ENCODE measurements at places on chromosomes 5 and 9.

GRCh38 chr5:151758141-151758429 lies 346 bp downstream of the ATOX1 start:
- DNase-seq, result no peak

- no peak for DNase-seq
Observed at GRCh38 chr9:96688187-96688586, 33.1 kb upstream of the PRXL2C start.

DNA sequence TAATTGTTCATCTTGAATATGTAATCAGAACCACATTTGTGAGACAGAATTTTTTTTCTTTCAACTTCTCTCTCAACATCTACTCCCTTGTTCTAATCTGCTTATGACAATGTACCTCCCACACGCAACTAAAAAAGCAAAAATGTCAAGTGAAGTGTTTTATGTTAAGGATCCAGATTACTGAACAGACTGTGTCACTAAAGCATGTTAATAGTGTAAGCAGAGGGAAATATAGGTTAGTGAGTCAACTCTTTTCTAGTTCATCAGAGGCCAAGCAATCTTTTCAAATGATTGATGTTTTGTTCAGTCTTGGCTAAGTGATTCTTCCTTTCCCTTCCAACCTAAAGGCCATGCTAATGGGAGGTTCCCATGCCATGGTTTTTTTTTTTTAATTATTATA lies 34.7 kb upstream of the IDNK start:
- DNase-seq, result no peak

GRCh38 chr5:36642089-36642488 lies 35.7 kb downstream of the SLC1A3 start:
- DNase-seq, result no peak

DNA sequence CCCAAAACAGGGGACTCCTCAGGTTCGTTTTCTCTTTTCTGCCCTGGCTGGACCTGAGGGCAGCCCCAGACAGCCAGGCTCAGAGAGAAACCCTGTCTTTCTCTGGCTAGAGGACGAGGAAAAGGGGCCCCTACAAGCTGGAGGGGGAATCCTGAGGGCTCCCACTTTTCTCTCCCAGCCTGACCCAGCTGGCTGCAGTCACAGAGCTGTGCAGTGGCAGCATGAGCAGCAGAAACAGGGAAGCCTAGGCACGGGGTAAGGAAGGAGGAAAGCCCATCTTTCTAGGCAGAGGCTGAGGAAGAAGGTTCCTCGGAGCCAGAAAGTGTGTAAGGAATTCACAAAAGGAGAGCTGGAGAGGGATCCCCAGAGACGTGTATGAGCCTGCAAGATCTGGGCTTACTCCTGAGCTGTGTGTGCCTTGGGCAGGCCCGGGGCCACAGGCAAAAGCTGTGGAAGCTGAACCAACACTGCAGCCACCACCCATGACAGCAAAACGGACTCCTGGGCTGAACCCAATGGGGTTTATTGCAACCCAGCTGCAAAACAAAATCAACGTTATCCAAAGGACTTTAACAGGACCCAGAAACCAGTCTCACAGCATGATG lies 16.2 kb downstream of the CAMSAP1 start:
- DNase-seq, result no peak

DNA sequence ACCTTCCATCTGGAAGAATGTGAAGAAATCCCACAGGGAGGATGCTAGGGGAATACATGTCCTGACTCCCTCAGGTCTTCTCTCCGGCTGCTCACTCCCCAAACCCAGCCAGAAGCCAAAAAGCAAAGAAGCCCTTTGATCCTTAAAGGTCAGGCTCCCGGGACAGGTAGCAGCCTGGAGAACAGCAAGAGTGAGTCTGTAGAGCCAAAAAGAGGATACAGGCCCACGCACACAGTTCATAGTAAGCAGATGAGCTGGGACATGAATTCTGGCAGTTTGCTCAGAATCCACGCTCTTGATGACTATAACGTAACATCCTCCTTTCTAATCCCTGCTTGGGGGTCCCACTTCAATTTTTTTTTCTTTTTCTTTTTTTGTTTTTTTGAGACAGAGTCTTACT lies 72.0 kb upstream of the SLC44A1 start:
- no peak for DNase-seq

DNA sequence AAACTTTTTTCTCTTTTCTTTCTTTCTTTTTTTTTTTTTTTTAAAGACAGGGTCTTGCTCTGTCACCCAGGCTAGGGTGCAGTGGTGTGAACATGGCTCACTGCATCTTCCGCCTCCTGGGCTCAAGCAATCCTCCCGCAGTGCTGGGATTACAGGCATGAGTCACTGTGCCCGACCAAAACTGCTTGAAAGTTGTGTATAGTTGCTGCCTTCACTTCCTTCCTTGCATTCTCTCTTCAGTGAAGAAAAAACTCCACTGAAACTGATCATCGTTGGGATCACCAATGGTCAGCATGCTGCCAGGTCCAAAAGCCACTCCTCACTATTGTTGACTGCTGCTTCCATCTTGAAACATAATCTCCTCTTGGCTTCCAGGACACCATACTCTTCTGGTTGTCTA lies 66.6 kb upstream of the CTNNA1 start:
- DNase-seq, result no peak

GRCh38 chr5:20266066-20266465 lies 278.1 kb upstream of the CDH18 start:
- no peak for DNase-seq

- no peak for DNase-seq
Observed at GRCh38 chr5:17204133-17204489, 13.3 kb upstream of the BASP1 start.

DNA sequence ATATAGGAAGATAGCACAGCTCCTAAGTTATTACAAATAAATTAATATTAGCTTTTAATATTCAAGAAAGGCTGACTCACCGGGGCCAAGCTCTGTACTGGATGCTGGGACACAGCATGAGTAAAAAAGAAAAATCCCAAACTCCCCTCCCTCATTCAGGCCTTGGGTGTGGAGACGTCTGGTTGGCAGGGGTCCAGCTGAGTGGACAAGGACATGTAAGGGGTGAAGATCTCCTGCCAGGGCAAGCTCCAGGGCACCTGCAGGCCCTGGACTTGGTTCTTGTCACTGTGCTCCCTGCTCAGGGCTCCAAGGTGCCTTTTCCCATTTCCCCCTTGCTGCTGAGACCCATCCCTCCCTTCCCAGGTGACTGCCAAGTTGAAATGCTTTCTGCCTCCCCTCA lies 388.5 kb downstream of the ENC1 start:
- no peak for DNase-seq

DNA sequence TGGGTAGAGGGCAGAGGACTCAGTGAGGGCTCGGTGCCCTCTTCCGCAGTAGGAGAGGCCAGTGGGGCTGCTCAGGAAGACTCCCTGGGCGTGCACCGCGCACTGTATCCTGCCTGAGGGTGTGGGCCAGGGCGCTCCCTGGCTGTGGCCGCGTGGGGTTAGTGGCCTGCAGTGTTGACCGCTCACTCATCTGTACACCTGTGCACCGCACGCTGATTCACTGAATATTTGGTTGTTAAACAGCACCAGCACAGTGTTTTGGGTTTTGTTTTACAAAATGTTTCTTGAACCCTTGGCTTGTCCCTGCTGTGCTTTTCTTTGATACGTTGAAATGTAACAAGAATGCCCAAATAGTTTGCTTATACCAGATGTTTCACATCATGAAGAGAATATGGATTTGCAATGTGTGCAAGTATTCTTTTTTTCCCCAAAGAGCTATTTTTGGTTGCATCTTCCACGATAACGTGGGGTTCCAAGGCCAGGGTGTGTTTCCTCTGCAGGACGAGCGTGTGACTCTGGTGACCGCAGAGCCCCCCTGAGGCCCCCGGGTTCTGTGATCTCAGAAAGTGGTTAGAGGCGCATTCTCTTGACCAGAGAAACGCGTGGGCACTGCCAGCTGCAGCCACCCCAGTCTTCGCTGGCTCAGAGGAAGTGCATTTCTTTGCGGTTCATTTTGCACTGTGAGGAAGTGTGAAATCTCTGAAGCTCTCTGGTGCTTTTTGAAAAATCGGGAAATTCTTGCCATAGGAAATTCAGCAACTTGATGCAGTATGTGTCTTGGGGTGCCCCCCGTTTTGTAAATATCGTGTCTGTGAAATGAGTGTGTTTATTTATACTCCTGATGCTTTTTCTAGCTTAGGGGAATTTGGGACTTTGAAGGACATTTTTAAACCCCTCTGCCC lies 46.9 kb downstream of the AHRR start:
- DNase-seq, result no peak
